ENCODE measurements at places on chromosomes 2 and 18.
A peak's percentile ranks its signal among the peaks of the same experiment; 100 is the strongest.

- DNase-seq = no peak
Measured at GRCh38 chr2:85781013-85781332, 27.2 kb downstream of the ATOH8 start.

DNA sequence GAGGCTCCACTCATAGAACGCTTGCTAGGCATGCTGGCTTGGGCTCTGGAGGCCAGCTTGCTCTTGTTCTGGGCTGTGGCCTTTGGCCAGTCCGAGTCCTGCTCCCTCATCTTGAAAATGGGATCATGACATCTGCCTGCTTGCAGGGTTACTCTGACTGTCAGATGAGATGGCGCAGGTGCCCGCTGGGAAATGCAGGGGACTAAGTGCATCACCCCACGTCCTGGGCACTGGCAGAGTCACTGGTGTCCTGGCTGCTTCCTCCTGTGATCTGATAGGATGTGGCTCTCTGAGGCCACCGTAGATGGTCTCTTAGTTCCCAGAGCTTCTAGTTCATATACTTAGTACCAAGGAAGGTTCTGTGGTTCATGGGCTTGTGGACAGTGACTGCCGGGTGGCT, 18.5 kb downstream of the LDLRAD4 start:
- no peak for DNase-seq

- no peak for DNase-seq
Measured at GRCh38 chr18:58526425-58527284, 102.2 kb downstream of the ALPK2 start.

GRCh38 chr2:20137131-20137571, 85.7 kb upstream of the LAPTM4A start:
- no peak for DNase-seq

- no peak for DNase-seq
Measured at GRCh38 chr2:96116879-96117533, 635 bp upstream of the ADRA2B start.

GRCh38 chr2:72144274-72144631, 3.4 kb downstream of the CYP26B1 start:
- no peak for DNase-seq

DNA sequence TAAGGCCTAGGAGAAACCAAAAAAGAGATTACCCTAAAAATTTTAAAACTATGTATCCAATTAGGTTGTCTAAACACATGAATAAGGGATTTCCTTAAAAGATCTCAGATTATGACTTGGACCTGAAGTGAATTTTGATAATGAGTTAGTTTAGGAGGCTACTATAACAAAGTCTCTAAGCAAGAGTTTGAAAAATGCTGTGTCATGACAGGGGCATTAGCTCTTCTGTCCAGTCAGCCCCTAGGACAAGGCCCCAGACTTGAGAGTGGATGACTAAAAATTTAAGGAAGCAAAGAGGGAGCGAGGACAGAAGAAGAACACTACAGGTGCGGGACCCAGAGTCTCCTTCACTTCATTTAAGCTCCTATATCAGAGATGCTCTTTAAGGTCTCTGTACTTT, 135.9 kb downstream of the DTNB start:
- DNase-seq = no peak

GRCh38 chr18:35130236-35130635, 89.0 kb downstream of the MAPRE2 start:
- DNase-seq = no peak

DNA sequence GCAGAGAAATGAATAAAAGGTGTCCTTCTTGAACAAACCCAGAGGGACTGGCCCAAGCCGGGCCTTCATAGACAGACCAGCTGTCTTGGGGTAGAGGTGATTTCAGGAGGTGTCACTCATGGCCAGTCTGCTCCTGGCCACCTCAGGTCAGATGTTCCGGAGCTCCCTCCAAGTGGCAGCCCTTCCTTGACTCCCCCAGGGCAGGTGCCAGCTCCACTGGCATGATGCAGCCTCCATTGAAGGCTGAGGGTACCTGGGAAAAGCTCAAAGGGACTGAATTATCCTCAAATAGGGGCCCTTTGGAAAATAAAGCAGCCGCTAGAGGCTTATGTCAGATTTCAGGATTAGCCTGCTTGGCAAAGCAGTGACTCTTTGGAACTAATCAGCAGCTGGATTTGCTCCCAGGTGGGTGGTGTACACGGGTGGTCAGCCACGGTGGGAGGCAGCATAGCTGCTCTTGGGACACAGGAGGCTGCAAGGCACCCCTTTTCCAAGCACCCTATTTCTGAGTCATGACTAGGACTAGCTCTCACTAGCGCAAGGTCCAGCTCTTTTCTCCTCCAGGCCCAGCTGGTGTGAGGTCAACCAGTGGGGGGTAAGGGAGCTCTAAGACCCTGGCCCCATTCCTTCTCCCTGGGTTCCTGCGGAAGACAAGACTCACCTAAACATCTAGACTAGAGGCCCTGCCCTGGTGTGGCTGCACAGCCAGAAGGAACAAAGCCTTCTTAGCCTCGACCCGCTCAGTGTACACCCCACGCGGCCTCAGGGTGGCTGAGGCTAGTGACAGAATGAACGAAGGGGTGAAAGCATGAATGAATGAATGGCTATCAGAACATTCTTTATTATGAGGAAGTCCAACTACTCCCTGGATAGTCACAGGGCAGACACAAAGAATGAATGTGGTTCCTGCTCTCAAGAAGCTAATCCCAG, 29.3 kb downstream of the HS1BP3 start:
- DNase-seq = no peak

DNA sequence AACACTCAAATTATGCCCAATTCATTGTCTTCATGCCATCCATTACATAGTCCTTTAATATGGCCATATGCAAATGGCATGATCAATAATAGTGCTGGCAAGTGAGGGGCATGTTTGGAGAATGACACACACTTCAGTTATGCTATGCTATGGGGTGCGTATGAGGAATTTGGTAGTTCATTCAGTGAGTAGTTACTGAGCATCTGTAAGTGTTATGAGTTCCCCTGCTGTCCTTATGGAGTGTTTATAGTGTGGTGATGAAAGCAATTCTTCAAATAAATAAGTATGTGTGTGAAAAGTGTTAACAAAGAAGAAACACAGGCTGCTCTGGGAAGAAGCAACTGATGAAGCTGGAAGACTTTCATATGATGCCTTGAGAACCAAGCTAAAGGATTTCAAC, 383.7 kb upstream of the SLC14A2 start:
- DNase-seq = no peak

DNA sequence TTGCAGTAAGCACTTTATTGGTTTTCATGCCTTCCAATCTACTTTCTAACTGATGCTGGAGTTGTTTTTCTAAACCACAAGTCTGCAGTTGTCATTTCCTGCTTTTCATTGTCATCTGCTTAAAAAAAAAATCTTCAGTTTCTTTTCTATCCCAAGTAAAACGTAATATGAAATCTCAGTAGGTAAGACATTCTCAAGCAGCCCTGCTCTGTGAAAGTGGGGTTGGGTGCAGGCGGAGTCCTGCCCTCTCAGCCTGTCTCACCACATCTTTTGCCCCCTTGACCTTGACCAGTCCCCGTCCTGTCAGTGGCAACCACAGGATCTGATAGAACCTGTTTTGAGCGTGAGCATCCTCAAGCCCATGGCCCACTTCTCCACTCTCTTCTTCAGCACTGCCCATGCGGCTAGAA, 80.0 kb upstream of the CPO start:
- no peak for DNase-seq

GRCh38 chr2:170554278-170554955, 160.7 kb upstream of the SP5 start:
- peak; percentile 24 for DNase-seq

DNA sequence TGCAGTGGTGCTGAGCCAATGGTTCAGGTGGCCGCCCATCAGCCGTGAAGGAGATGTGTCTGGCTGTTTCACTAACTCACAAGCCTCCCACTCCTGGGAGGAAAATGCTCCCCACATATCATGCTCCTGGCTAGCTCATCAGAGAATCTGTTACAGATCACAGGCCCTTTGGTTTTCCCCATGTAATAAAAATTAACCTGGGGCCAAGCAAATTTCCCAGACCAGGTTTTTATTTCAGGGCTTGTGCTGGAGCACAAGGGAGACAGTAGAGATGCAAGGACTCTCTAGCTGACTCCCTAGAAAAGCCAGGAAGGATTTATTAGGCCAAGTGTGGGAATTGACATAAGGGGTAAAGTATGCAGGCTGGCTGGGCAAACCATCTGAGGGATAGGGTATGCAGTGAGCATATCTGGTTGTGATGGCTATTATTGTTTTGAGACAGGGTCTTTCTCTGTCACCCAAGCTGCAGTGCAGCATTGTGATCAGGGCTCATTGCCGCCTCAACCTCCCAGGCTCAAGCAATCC, 40.6 kb upstream of the CCBE1 start:
- DNase-seq = no peak

GRCh38 chr2:6011921-6012320, 319.7 kb downstream of the SOX11 start:
- no peak for DNase-seq

GRCh38 chr2:189860161-189860560, 75.9 kb downstream of the PMS1 start:
- no peak for DNase-seq

DNA sequence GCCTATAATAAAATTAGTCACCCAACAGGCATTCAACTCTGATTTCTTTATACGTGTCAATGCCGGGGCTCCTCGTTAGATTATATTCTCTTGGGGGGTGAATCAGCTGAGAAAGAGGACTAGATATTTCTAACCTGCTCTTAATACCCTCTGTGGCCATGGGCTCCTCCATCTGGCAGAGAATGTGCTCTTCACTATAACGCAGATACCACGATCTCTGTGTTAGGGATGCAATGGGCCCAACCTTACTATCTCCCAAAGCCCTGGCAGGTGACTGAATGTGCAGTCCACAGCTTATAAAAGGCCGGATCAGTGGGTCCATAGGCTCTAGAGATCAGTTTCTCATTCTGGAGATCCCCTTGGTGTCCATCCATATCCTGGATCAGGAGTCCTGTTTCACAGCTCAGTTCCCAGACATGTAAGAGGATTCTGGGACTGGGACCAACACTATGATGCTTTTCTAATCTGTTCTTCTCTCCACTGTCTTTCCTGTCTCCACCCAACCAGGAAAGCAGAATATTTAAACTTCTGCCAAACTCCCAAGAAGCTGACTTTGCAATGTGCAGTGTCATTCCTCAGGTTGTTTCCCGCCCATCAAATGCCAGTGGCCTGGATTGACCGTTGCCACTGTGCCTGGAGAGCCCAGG, 71.4 kb upstream of the CELF4 start:
- DNase-seq = no peak

DNA sequence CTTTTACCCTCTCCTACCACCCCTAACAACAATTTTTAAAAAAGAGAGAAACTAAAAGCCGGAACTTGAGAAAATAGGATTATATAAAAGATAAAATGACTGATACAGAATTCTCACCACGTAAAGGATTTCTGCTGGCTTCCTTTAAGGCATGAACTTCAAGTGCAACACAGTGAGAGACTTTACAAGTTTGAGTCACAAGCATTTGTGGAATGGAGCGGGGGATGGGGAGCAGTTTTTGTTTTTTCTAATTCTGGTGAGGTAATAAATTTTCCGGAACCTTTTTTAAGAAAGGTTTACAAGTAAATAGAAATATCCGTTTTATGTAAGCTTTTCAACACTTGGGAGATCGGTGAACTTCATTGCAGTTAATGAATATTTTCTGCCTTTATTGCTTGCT, 1.8 kb upstream of the CDH2 start:
- no peak for DNase-seq

GRCh38 chr2:44107086-44107740, 61.5 kb upstream of the PPM1B start:
- DNase-seq = no peak

- DNase-seq = no peak
Measured at GRCh38 chr2:171307560-171307959, 126.2 kb downstream of the METTL8 start.

GRCh38 chr2:205617905-205618304, 64.4 kb upstream of the NRP2 start:
- no peak for DNase-seq

DNA sequence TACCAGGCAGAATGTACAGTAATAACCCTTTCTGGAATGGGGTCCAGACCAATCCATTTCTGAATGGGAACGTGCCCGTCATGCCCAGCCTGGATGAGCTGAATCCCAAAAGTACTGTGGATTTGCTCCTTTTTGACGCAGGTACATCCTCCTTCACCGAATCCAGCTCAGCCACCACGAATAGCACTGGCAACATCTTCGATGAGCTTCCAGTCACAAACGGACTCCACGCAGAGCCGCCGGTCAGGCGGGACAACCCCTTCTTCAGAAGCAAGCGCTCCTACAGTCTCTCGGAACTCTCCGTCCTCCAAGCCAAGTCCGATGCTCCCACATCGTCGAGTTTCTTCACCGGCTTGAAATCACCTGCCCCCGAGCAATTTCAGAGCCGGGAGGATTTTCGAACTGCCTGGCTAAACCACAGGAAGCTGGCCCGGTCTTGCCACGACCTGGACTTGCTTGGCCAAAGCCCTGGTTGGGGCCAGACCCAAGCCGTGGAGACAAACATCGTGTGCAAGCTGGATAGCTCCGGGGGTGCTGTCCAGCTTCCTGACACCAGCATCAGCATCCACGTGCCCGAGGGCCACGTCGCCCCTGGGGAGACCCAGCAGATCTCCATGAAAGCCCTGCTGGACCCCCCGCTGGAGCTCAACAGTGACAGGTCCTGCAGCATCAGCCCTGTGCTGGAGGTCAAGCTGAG, 89.6 kb downstream of the SH3BP4 start:
- DNase-seq = no peak

DNA sequence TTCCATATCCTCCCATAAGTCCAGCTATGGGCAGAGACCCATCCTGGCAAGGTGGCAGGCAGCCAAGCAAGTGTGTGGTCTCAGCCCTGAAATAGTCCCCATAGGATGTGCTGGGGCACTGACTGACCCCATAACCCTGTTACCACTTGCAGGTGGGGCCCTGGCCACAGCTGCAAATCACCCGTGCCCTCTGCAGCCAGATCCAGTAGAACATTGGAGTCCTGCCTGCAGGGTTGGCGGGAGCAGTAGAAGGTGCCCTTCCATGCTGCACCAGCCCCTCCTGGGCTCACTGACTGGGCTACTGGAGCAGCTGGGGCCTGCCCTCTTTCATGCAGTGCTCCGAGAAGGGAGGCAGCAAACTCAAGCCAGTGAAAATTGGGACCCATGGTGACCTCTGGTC, 112.6 kb upstream of the MCFD2 start:
- DNase-seq = no peak

DNA sequence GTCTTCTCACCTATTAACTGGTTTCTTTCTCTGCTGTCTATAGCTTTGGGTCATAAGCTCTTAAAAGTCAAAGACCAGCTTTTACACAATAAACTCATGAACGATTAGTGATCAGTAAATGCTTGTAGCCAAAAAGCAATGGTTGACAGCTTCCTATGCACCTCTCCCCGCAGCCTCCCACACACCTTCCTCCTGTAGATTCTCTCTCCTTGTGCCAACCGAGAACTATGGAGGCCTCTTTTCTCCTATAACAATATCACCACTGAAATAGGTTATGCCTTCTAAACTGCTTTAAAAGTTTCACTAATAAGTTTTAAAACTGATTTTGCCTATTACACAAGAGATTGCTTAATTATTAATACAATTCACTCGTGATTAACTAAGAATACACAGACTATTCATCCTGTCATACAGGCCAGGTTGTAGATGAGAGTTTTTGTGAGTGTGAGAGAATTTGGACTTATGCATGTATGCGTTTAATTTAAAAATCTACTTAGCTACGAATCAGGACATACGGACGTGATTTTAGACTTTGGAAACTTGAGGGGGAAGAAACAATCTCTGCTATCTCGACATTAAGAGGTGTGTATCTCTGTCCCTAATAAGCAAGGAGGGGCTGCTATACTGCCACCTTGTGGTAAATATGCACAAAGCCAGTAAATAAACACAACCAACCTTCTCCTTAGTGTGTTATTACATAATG, 229.1 kb upstream of the RBBP8 start:
- no peak for DNase-seq

- no peak for DNase-seq
Measured at GRCh38 chr2:36528766-36529392, 69.1 kb downstream of the FEZ2 start.

All from AG04449 (cell line).